ENCODE measurements at places on chromosomes 16 and 17.

DNA sequence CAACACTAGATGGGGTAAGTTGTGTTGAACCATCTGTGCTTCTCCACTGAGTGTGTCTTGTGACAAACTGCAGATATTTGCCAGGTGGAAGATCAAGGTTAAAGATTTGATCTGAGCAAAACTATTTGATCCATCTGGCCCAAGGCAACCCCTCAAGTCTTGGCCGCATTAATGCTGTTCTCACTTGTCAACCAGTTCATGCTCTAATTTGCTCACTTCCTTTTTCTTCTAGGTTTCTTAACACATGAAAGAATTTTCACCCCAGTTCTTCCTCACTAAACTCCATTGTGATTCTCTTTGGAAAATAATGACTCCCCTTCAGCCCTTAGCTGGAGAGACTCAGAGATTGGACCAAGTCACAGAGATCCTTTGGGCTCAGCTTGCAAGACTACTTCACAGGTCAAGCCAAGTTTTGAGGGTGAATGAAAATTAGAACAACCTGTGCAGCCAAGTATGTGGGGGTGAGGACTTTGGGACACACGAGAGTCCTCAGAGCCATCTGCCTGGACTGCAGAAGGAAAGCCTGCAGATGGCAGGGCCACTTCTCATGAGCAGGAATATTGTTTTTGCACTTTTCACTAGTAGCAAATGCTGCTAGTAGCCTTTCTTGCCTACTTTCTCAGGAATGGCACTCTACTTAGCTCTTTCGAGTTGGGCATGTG, 166.5 kb downstream of the AXIN2 start:
- no peak overlapping the region for H3K4me3 ChIP-seq

- H3K4me1 ChIP-seq: peaks cover 6% of the 10 kb centered on the region
- H3K36me3 ChIP-seq: no peaks in the 10 kb centered on the region
- H3K27me3 ChIP-seq: no peaks in the 10 kb centered on the region
- H3K4me3 ChIP-seq: no peak overlapping the region
Observed at GRCh38 chr17:58968426-58969061, 138.1 kb downstream of the TRIM37 start.

DNA sequence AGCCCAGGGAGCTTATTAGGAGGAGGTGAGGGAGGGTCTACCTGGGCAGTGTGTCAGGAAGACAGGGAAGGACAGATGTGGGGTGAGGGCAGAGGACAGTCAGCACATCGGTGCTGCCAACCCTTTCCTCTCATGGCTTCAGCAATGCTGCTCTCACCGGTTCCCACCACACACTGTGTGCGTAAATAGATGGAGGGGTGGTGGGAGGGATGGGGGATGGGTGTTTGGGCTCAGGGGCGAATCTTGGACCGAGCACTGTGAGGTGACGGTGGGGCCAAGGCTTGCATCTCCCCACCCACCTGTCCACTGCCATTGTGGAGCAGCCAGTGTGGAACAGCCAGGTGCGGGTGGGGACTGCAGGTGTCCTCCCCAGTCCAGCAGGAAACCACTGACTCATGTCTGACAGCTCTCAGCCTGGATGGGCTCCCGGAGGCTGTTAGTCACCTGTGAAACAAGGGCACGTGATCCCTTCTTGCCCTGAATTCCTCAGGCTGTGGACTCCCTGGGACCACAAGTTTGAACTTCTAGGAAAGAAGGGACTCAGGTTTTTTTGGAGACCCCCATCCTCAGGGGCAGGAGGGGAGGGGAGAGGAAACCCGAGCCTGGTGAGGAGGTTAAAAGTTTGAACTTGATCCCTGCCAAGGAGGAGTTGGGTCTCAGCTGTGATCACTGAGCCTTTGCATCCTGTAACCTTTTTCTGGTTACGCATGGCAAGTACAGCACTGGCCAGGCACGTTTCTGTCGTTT, 42.7 kb upstream of the SMPD3 start:
- no peak for DNase-seq
- no peaks in the 10 kb centered on the region for H3K36me3 ChIP-seq
- H3K27ac ChIP-seq: no peak overlapping the region
- H3K27me3 ChIP-seq: no peaks in the 10 kb centered on the region

GRCh38 chr16:78289844-78290277, 190.4 kb downstream of the WWOX start:
- no peaks in the 10 kb centered on the region for H3K4me1 ChIP-seq
- no peaks in the 10 kb centered on the region for H3K36me3 ChIP-seq
- no peaks in the 10 kb centered on the region for H3K27me3 ChIP-seq
- no peak for DNase-seq

DNA sequence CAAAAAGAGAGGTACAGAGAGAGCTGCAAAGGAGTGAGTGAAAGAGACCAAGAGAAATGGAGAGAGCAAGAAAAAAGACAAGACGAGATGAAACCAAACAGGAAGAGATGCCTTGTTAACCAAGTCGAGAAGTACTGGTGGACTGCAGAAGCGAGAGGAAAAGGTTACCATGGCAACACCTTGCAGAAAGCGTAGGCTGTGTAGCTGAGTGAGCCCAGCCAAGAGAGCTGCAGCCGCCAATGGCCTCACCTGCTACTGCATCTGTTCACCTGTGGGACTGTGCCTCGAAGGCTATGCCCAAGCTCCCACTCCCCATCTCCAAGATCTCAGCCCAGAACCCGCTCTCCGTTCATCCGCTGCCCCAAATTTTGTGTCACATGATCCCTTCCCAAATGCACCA, 161.3 kb downstream of the SLC39A11 start:
- H3K4me3 ChIP-seq: no peak overlapping the region
- no peaks in the 10 kb centered on the region for H3K27me3 ChIP-seq
- peaks cover 20% of the 10 kb centered on the region for H3K4me1 ChIP-seq
- H3K36me3 ChIP-seq: no peaks in the 10 kb centered on the region
- peak; percentile 13 for DNase-seq
- no peak overlapping the region for H3K27ac ChIP-seq
